ENCODE measurements at places on chromosomes 11 and 22.

DNA sequence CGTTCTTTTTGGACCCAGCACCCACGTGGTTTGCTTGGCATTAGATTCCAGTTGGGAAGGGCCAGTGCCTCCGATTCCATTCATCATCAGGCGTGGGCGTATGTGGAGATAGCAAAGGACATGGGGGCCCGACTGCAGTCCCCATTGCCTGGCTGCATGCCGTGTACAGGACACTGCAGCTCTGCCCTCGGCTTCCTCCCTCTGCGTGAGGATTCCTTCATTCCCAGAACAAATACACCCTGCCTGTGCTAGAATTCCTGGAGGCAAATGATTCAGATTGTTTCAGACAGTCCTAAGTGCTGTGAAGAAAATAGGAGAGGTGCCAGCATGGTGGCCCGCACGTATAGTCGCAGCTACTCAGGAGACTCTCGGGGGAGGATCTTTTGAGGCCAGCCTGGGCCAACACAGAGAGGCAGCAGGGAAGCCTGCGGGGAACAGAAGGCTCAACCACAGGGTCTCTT, 15.4 kb downstream of the DERL3 start:
- no peak for DNase-seq

DNA sequence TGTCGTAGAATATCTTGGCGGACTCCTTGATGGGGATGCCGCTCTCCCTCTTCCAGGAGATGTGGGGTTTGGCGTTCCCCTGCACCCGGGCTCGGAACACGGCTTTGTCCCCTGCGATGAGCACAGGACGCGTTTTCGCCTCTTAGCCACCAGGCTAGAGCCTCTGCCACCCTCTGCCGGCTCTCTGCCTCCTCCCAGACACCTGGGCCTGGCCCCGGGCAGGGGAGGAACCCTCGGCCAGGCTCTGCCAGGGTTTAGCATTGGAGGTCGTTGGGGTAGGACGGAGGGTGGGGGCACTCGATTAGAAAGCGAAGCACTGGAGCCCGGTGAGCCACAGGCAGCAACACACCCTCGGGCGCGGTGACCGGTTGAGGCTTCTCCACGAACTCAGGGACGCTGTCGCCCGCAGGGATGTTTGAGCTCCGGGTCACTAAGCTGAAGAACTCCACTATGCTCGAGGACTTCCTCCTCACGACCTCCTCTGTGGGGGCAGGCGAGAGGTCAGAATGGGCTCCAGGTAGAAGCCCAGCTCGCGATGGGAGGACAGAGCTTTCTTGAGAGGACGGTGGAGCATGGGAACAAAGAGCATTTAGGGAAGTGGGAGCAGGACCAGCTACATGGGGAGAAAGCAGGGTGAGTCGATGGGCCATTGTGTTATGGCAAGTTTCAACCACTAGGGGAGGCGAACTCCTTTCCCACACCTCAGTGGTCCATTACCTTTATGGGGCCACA, 4.3 kb downstream of the IGSF22 start:
- peak; percentile 61 for DNase-seq

GRCh38 chr11:13462311-13462900, 616 bp downstream of the BTBD10 start:
- peak; percentile 79 for DNase-seq

- DNase-seq, result no peak
These were observed 11.7 kb upstream of the HTATIP2 start for GRCh38 chr11:20351751-20352262.

GRCh38 chr11:638631-639331, 1.7 kb downstream of the DRD4 start:
- DNase-seq, result peak; percentile 38

GRCh38 chr11:95697614-95698408, 91.8 kb downstream of the FAM76B start:
- no peak for DNase-seq

GRCh38 chr11:68461575-68461917, 994 bp downstream of the PPP6R3 start:
- DNase-seq, result no peak

- DNase-seq, result no peak
These were observed 16.9 kb downstream of the ELFN2 start for GRCh38 chr22:37410174-37411055.

- DNase-seq, result peak; percentile 98
These were observed at the start of the genes LMNTD2 and RASSF7 for GRCh38 chr11:560305-561147. Gene LMNTD2, minus strand, starts transcription at chr11:560738. Its CDS starts 22 bp downstream, at chr11:560716. Gene RASSF7, plus strand, starts transcription at chr11:560970. Its CDS starts 799 bp downstream, at chr11:561769.

- no peak for DNase-seq
These were observed 123.7 kb downstream of the KCNQ1OT1 start for GRCh38 chr11:2576111-2576510.

DNA sequence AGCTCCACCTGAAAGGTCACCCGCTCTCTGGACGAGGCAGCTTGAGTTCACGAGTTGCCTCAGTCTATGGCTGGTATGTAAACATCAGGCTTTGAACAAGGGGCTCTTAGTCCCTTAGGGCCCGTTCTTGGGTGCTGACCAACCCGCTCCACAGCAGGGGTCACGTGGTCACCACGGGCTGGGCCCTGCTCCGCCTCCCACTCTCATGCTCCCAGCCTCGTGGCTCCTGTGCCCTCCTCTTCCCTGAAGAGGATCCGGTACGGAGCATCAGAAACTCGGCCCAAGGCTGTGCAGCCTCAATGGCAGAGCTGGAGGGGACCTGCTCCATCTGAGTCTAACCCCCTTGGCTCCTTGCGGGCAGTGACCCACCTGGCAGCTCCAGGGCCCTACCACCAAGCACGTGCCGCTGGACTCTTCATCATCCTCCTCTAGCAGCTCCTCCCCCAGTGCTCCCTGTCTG, 54.2 kb upstream of the TTLL12 start:
- DNase-seq, result no peak

GRCh38 chr11:74937696-74938475, 11.0 kb downstream of the XRRA1 start:
- no peak for DNase-seq

- no peak for DNase-seq
These were observed 64.4 kb upstream of the FGF3 start for GRCh38 chr11:69883292-69884255.

GRCh38 chr11:27031754-27032153, 8.9 kb upstream of the BBOX1 start:
- no peak for DNase-seq

- no peak for DNase-seq
These were observed 19.0 kb downstream of the KCNQ1 start for GRCh38 chr11:2463766-2464277.

- DNase-seq, result no peak
These were observed 12.8 kb upstream of the NNMT start for GRCh38 chr11:114283422-114283821.

DNA sequence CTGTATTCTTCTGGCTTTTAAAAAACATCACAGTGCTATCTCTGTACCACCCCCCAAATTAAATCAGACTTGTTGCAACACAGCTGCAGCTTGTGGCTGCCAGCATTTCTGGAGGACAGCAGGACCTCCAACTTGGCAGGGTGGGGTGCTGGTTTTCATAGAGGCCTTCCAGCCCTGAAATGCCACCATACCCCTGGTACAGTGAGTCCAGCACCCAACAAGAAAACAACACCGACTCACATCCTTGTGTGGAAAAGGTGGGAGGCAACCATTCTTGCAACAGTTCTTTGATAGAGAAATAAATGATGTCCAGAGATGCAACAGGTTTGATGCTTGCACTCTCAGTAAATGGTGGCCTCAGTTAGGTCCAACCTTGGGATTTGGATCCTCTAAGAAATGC, 96.0 kb downstream of the ABTB2 start:
- DNase-seq, result no peak

DNA sequence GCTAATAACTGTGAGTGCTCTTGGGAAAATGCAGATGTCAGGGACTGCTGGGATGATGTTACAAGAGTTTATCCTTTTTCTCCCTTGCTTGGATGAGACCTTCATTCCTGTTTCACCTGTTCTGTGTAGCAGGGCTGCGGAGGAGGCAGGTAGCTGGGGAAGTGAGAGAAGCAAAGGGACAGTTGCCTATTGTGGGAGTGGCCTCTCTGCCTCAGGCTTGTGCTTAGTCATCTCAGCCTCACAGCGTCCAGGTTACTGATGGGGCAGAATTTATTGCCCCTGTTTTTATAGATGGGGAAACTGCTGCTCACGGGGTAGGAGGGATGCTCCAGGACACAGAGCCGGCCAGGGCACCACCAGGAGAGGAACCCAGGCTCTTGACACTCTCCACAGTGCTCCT, 1.7 kb downstream of the STX3 start:
- DNase-seq, result peak; percentile 84

DNA sequence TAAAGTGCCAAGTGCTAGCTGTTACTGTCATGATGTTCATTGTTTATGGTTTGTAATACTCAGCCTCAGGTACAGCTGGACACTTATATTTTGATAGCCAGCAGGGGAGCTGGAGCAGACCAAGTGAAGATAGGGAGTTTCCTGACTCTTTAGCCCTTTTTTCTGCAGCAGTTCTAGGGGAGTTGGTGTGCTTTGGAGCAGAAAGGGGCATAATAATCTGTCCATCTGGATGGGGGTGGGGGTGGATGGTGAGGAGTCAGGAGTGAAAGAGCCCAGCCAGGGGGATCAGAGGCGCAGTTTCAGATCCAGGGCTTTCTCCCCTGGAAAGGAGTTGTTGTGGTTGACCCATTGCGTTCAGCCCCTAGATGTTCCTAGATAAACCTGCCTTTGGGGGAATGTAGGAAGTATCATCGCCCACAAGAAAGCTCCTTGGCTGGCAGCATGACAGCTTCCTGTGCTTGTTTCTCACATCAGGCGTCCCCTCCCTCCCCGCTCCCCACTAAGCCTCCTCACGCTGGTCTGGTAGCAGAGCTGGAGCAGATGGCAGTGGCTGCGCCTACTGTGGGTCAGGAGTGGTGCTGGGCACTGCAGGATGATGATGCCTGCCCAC, 41.9 kb downstream of the MED15 start:
- no peak for DNase-seq

GRCh38 chr11:121389651-121390050, 62.5 kb upstream of the SORL1 start:
- DNase-seq, result no peak

- no peak for DNase-seq
These were observed 38.2 kb upstream of the MRPL17 start for GRCh38 chr11:6721343-6721742.

- no peak for DNase-seq
These were observed 41.8 kb upstream of the DEUP1 start for GRCh38 chr11:93288767-93289166.

DNA sequence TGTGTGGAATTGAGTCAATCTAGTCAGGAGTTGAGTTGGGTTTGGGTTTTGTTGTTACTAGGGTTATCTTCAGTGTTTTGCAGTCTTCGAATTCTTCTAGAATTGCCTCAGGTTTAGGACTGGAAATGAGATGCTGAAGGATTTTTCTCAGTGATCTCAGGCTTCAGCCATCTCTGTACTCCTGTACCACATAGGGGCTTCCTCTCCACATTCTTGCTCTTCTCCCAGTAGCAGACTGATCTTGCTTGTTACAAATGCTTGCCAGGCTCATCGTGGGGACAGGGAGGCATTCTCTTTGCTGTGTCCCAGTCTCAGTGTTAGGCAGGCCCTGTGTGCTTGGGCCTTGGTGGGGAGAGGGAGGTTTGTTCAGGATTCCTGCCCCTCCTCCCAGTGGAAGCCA, 96.1 kb downstream of the LRRC32 start:
- no peak for DNase-seq

GRCh38 chr11:123184531-123184930, 10.5 kb downstream of the CLMP start:
- DNase-seq, result no peak

GRCh38 chr11:27514076-27514475, 7.5 kb upstream of the LIN7C start:
- DNase-seq, result no peak

Measured in hepatocyte (in vitro differentiated cells).